ENCODE measurements at places on chromosomes 1 and 21. TPM values are rescaled to one million over a fixed set of nuclear protein-coding genes. Genes with fewer than 3 reads are reported as not detected.

Gene PTPN7
- 7.9 TPM for total RNA-seq

DNA sequence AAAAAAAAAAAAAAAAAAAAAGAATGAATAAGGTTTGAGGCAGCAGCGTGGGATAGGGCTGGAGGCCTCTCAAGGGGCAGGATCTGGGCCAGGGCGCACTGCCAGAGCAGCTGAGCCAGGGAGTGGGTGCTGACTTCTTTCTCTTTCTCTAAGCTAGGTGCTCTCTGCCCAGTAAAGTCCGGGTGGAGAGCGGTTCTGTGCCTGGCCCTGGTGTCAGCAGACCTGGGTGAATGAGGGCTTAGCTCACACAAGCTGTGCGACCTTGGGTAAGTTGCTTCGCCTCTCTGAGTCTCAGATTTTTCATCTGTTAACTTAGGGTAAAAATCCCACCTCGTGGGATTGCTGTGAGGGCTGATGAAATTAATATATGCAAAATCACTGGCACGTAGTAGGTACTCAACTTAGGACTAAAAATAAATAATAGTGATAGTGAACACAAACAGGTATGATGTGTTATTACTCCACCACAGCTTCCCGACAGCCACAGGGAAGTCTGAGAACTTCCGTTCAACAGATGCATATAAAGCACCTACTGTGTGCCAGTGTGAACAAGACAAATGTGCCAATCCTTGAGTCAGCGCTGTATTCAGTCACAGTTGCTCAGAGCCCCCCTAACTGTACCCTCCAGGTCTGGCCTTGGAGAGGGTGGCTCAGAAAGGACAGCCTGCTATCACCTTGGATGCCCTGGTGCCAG is 2.0 kb upstream of the FAM131C start:
- no peak for DNase-seq

Gene SNRNP40
- total RNA-seq = 38.1 TPM

Gene HSD11B1
- total RNA-seq = 18.7 TPM

Gene C1QA
- 95.8 TPM for total RNA-seq

- no peak for DNase-seq
Observed at GRCh38 chr1:197021716-197022115, 44.4 kb downstream of the CFHR5 start.

Gene PSRC1
- total RNA-seq = 5.4 TPM

Gene CATSPERE
- total RNA-seq = 0.98 TPM

DNA sequence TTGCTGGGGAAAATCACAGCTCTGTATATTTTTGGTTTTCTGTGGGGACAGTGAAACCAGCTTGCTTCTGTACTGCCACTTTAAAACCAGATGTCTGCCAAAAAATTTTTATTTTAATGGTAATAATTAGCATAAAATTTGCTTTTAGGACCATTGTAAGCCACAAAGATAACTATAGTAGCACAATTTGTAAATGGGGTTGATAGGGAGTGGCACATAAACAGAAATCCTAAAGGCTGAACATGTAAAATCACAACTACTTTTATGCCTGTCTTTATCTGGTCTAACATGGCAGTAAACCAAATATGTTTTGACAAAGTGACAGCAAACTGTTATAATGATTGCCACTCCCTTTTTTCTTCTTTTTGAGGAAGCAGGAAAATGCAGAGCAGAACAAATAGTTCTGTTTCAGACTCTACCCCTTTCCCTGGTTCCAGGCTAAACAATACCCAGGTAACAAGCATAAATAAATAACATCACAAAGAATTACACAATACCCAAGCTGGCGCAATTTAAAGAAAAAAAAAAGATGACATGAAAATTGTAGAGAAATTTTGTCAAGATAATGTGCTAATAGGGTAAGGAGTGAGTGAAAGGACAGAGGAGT is 24.0 kb upstream of the CCDC181 start:
- no peak for DNase-seq

DNA sequence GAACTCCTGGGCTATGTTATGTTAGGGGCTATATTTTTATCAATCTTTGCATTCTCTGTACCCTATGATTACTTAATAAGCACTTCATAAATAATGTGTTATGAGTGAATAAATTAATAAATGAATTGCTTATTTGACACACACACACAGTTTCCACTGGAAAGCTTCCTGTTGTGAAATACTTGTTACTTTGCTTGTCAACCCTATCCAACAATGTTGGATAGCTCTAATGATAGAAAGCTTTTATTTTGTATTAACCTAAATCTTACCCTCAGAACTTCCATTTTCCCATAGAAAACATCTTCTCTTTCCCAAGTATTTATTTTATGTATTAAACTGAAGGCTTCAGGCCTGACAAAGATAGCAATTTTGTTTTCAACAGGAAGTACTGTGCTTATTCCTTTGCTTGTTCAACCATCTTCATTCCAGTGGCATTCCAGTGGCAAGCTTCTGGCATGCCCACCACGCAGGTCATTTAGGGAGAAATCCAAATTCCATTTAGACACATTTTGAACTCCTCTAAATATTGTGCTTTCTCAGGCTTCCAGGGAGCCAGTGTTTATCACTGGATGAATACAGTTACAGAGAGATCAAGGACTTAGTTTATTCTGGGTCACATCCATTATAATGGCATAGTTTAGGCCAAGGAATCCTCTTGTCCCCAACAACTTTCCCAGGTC is 134.4 kb downstream of the TGFB2 start:
- DNase-seq = no peak

GRCh38 chr1:63621698-63622097 is 28.5 kb downstream of the PGM1 start:
- no peak for DNase-seq

Gene IVL
- total RNA-seq = 169 TPM

Gene ASTN1
- total RNA-seq = 4.2 TPM

DNA sequence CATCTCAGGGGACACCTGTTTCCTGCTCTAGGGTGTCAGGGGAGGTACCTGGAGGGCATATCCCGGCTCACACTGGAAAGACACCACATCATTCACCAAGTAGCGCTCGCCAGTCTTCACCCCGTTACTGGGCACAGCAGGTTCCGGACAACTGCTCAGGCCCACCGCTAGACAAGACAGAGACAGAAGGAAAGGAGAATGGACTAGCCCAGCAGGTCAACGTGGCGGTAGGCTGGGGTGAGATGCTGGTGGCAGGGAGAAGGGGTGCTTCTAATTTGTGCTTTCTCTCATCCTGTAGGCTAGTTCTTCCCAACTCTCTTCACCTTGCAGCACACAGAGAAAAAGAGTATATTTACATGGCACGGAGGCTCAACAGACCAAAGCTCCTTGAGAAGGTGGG is 145.0 kb downstream of the ZSCAN20 start:
- no peak for DNase-seq

DNA sequence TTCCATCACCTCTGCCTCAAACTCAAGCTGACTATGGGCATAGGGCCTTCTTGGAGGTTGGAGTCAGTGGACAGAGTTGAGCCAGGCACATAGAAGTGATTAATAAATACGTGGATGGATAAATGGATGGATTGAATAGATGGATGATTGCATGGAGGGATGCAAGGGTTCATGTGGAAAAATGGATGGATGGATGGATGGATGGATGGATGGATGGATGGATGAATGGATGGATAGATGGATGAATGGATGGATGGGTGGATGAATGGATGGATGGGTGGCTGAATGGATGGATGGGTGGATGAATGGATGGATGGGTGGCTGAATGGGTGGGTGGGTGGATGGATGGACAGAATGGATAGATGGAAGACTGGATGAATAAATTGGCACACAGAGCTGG is 40.1 kb upstream of the ZBTB40 start:
- DNase-seq = no peak

DNA sequence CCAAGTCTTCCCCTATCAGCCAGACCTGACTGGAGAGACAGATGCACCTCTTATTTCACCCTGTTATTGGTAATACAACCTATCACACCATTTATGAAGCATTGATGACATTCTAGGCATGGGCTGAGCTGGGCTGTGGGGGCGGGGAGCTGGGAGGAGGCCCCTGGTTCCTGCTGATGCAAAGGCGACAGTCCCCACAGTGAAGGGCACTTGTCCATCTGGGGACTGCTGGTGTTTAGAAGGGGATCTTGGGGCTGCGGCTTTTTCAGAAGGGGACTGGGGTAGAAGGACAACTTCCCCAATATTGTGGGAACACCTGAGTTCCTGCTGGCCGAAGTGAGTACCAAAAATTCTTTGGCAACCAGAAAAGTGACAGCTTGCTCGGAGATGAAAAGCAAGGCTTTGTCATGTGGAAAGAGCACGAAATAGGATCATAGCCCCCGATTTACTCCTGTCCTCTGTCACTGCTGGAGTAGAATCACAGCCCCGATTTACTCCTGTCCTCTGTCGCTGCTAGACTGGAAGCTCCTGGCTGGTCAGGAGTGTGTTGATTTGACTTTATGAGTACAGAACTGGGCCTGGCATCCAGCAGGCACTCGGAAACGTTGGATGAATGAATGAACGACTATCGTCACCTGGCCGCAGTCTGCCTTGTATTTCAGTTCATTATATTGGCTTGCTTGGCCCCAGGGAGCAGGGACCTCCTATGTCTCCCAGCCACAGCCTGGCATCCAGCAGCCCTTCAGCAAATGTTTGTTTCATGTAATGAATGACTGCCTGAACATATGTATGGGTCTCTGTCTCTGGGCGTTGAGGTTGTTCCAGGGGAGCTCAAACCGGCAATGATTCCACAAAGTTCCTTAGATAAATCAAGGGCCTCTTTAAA is 16.5 kb upstream of the ETV3L start:
- DNase-seq = no peak
